ENCODE measurements at places on chromosomes 13 and 19.
A peak's percentile ranks its signal among the peaks of the same experiment; 100 is the strongest.

- DNase-seq: no peak
Observed at GRCh38 chr13:50241479-50241878, 226.2 kb downstream of the KCNRG start.

DNA sequence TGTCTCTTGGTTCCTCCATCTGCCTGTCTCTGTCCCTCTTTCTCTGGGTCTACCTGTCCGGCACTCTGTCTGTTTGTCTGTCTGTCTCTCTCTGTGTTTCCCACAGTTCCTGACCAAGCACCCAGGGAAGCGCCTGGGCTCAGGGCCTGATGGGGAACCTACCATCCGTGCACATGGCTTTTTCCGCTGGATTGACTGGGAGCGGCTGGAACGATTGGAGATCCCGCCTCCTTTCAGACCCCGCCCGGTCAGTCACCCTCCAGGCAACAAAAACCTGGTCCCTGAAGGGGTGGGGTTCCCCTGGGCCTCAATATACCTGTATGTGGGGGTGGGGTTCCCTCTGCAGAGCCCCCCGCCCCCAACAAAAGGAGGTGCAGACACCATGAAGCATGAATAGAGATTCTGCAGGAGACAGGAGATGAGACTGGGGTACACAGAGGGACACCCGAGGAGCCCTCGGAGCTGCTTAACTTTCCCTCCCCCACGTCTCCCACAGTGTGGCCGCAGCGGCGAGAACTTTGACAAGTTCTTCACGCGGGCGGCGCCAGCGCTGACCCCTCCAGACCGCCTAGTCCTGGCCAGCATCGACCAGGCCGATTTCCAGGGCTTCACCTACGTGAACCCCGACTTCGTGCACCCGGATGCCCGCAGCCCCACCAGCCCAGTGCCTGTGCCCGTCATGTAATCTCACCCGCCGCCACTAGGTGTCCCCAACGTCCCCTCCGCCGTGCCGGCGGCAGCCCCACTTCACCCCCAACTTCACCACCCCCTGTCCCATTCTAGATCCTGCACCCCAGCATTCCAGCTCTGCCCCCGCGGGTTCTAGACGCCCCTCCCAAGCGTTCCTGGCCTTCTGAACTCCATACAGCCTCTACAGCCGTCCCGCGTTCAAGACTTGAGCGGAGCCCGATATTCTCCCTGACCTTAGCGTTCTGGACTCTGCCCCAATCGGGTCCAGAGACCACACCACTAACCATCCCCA, 2.6 kb upstream of the CACNG7 start:
- DNase-seq: no peak

DNA sequence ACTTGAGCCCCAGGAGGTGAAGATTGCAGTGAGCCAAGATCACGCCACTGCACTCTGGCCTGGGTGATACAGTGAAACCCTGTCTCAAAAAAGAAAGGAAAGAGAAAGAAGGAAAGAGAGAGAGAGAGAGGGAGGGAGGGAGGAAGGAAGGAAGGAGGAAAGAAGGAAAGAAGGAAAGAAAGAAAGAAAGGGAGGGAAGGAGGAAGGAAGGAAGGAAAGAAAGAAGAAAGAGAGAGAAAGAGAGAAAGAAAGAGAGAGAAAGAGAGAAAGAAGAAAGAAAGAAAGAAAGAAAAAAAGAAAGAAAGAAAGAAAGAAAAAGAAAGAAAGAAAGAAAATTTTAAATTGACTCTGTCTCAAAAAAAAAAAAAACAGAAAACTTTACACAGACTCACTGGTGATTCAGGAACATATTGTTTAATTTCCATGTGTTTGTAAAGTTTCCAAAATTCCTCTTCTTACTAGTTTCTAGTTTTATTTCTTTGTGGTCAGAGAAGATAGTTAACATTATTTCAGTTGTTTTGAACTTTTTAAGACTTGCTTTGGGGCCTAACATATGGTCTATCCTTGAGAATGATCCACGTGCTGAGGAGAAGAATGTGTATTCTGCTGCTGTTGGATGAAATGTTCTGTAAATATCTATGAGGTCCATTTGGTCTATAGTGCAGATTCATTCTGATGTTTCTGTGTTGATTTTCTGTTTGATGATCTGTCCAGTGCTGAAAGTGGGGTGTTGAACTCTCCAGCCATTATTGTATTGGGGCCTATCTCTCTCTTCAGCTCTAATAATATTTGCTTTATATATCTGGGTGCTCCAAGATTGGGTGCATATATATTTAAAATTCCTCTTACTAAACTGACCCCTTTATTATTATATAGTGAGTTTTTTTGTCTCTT, 204.4 kb upstream of the SERP2 start:
- DNase-seq: no peak

DNA sequence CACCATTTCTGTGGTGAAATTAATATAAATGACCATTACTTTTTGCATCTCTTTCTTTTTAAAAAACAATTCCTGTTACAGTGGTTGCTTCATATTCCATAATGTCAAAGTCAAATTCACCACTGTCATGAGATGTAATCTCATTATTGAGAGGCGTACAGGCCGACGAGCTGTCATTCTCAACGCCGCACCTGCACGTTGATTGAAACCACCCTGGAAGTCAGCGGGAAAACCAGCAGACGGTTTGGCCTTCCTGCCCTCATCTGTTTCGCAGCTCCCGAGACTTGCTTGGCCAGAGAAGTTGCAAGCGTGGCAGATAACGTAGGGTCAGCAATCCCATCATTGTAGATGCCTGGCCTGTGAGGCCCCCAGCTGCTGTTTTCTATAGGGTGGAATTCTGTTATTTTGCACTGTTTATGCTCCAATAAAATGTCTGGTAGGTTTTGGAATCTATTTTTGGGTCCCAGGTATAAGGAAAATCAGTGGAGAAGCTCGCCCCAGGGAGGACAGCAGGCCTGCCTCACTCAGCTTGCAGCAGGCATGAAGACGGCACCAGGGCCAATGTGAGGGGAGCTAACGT, 153.4 kb downstream of the SOX1 start:
- no peak for DNase-seq

DNA sequence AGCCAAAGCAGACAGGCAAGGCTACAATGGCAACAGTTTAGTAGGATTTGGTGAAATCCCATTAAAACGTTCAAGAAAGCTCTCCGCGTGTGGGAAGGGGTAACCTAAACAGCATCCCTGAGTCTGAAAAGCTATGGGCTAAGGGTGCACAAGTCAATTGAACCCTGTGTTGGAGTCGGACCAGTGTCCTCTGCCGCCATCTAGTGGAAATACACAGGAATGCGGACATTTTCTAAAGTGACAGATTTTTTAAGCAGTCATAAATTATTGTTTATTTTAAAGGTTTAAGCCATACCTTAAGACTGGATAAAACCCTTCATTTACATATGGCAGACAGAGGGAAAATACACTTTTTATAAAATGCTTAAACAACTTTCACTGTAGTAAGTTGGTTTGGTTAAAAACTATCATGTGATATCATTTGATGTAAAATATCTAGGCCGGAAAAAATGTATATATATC, 26.5 kb upstream of the LSM14A start:
- DNase-seq: peak; percentile 59

- DNase-seq: no peak
Observed at GRCh38 chr13:67769987-67770341, 539.8 kb upstream of the PCDH9 start.
